ENCODE measurements at places on chromosomes 12 and 14. TPM values are rescaled to one million over a fixed set of nuclear protein-coding genes. Genes with fewer than 3 reads are reported as not detected.

- H3K36me3 ChIP-seq: no peaks in the 10 kb centered on the region
- peak overlapping the region; percentile 92 for H3K27ac ChIP-seq
- no peak for DNase-seq
- H3K4me3 ChIP-seq: peak overlapping the region; percentile 56
- H3K4me1 ChIP-seq: peaks cover 7% of the 10 kb centered on the region
- no peaks in the 10 kb centered on the region for H3K27me3 ChIP-seq
Observed at GRCh38 chr12:50923361-50924130, 28.8 kb upstream of the HIGD1C start.

GRCh38 chr14:77181603-77182437 lies at the start of gene TMEM63C:
Gene TMEM63C, plus strand, starts transcription at chr14:77181798. Its CDS starts 37,016 bp downstream, at chr14:77218814.
- DNase-seq: peak; percentile 66
- no peaks in the 10 kb centered on the region for H3K36me3 ChIP-seq
- no peak within 1 kb of the TSS for H3K27ac ChIP-seq
- H3K4me3 ChIP-seq: peak within 1 kb of the TSS; percentile 47

The AMN gene
- total RNA-seq: 186 TPM

The PCED1B gene
- total RNA-seq: 1.8 TPM

- no peaks in the 10 kb centered on the region for H3K36me3 ChIP-seq
- H3K27me3 ChIP-seq: no peaks in the 10 kb centered on the region
- H3K4me3 ChIP-seq: no peak overlapping the region
- H3K27ac ChIP-seq: no peak overlapping the region
- DNase-seq: no peak
- H3K4me1 ChIP-seq: no peaks in the 10 kb centered on the region
Observed at GRCh38 chr12:117073611-117074010, 25.6 kb downstream of the TESC start.

DNA sequence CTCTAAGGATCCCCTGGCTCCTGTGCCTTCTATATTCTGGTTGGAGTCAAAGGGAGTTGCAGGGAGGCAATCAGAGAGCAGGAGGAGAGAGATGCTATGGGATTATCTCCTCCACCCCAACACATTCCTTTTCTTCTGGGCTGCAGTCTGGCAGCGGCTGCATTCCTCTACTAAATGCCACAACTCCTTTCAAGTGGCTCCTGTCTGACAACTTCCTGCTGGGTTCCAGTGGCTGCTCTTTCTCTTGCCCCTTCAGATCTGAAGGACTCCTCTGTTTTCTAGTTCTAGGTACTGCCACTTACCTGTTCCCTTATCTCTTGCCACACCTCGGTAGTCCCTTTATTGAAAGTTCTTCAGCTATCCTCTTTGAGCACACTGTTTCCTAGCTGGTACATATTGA lies 425.0 kb downstream of the SNAPC1 start:
- no peaks in the 10 kb centered on the region for H3K36me3 ChIP-seq
- H3K4me3 ChIP-seq: no peak overlapping the region

The MYO1H gene
- not detected for total RNA-seq

The SLC7A8 gene
- total RNA-seq: 23.8 TPM

GRCh38 chr12:13229504-13229903 lies 33.0 kb downstream of the EMP1 start:
- no peak for DNase-seq
- H3K36me3 ChIP-seq: no peaks in the 10 kb centered on the region
- H3K27me3 ChIP-seq: no peaks in the 10 kb centered on the region
- H3K27ac ChIP-seq: no peak overlapping the region

The ACSM4 gene
- not detected for total RNA-seq

- no peaks in the 10 kb centered on the region for H3K36me3 ChIP-seq
- no peak for DNase-seq
- no peaks in the 10 kb centered on the region for H3K27me3 ChIP-seq
- H3K4me1 ChIP-seq: no peaks in the 10 kb centered on the region
- H3K4me3 ChIP-seq: no peak overlapping the region
Observed at GRCh38 chr14:29111554-29111953, 345.0 kb downstream of the FOXG1 start.

GRCh38 chr14:74856366-74856765 lies 19.6 kb downstream of the PROX2 start:
- DNase-seq: no peak
- no peaks in the 10 kb centered on the region for H3K27me3 ChIP-seq
- H3K4me1 ChIP-seq: no peaks in the 10 kb centered on the region
- H3K4me3 ChIP-seq: no peak overlapping the region

DNA sequence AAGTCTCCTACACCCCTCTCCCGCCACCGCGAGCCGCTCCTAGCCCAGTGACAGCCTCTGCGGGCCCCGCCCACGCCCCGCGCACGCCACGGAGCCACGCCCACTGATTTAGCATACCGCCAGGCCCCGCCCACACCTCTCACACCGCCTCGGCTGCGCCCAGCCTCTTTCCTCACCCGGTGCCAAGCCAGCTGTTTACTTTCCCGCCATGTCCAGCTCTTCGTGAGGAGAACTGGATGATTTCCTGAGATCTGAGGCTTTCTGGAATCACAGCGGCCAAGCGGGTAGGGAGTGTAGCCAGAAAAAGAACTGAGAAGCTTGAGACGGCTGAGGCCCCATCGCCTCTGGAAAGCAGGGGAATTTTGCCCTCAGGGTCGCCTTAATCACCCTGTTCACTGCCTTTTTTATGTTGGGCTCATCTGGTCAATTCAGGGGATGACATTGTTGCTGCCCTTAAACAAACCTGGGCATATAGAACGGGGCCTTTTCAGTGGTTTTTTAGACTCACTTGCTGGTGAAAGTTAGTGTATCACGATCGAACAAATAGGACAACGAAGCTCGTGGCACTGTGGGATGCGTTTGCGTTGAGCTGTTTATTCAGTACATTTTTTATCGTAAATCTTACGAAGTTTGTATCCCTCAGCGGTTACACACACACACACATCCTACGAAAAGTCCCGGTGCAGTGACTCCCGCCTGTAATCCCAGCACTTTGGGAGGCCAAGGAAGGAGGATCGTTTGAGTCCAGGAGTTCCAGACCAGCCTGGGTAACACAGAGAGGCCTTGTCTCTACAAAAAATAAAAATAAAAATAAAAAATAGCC lies at the start of gene RNF212B:
TSS of gene RNF212B (plus strand) at position 165 of the 823 bp plus-strand sequence. CDS start 2,410 bp downstream, outside the sequence.
- H3K4me3 ChIP-seq: peak within 1 kb of the TSS; percentile 19
- H3K4me1 ChIP-seq: no peaks in the 10 kb centered on the region
- H3K27ac ChIP-seq: no peak within 1 kb of the TSS

- no peak for DNase-seq
- H3K4me1 ChIP-seq: no peaks in the 10 kb centered on the region
- no peak overlapping the region for H3K4me3 ChIP-seq
- H3K27ac ChIP-seq: no peak overlapping the region
- H3K27me3 ChIP-seq: no peaks in the 10 kb centered on the region
Observed at GRCh38 chr12:108399514-108399913, 60.4 kb upstream of the CMKLR1 start.

- no peaks in the 10 kb centered on the region for H3K27me3 ChIP-seq
- DNase-seq: no peak
- H3K27ac ChIP-seq: no peak overlapping the region
- no peaks in the 10 kb centered on the region for H3K36me3 ChIP-seq
- no peaks in the 10 kb centered on the region for H3K4me1 ChIP-seq
Observed at GRCh38 chr12:24630856-24631255, 318.0 kb downstream of the BCAT1 start.

The BLOC1S1 gene
- 242 TPM for total RNA-seq

- no peaks in the 10 kb centered on the region for H3K27me3 ChIP-seq
- H3K36me3 ChIP-seq: no peaks in the 10 kb centered on the region
- no peak overlapping the region for H3K4me3 ChIP-seq
- H3K4me1 ChIP-seq: peaks cover 2% of the 10 kb centered on the region
Observed at GRCh38 chr12:88775742-88776151, 195.5 kb upstream of the KITLG start.

- peaks cover 6% of the 10 kb centered on the region for H3K4me1 ChIP-seq
- no peaks in the 10 kb centered on the region for H3K36me3 ChIP-seq
- H3K27ac ChIP-seq: no peak overlapping the region
Observed at GRCh38 chr12:12880537-12880936, 10.8 kb upstream of the GPRC5A start.

The IGF1 gene
- 3.2 TPM for total RNA-seq
